ENCODE measurements at places on chromosomes 7 and 10. TPM values are rescaled to one million over a fixed set of nuclear protein-coding genes. Genes with fewer than 3 reads are reported as not detected.

DNA sequence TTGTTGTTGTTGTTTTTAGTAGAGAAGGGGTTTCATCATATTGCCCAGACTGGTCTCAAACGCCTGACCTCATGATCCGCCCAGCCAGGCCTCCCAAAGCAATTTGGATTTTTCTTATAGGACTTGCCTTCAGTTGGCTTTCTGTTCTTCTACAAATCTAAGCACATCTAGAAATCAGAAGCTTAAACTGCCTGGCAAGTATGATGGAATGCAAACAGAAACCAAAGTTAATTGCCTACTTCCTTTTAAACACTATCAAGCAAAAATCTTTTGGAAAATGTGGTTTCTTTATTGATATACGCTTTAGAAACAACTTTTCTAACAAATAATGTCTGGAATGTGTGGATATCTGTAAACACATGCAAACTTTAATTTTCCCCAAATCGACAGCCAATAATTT, 64.9 kb downstream of the USP6NL start:
- DNase-seq: no peak

The TMEM176A gene
- 35.8 TPM for total RNA-seq

The IGF2BP3 gene
- total RNA-seq: 9.1 TPM

GRCh38 chr10:107059872-107060271, 104.6 kb downstream of the SORCS1 start:
- no peak for DNase-seq

GRCh38 chr10:14665304-14665703, 109.4 kb downstream of the FAM107B start:
- DNase-seq: no peak

DNA sequence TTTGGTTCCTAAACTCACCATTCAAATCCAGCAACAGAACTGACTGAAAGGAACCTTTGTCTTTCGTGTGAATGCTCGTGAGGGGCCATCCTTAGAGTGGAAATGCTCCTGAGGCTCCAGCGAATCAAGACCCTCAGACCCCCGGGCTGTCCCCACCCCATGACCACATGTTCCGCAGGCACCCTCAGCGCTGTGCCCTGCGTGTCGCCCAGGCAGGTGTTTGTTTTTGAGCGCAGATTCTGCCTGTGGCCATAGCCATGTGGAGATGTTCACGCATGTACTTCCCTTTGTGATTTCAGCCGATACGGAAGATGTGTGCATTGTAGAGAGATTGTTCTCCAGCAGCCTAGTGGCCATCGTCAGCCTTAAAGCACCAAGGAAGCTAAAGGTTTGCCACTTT, 24.2 kb downstream of the WIPI2 start:
- DNase-seq: no peak
